ENCODE measurements at places on chromosomes 12 and 14. TPM values are rescaled to one million over a fixed set of nuclear protein-coding genes. Genes with fewer than 3 reads are reported as not detected.

The RFLNA gene
- total RNA-seq: not detected

The KRT3 gene
- total RNA-seq: not detected

The HOXC4 gene
- 3.5 TPM for total RNA-seq

The P2RX2 gene
- not detected for total RNA-seq

The LAG3 gene
- 1.5 TPM for total RNA-seq

The RDH12 gene
- not detected for total RNA-seq

The AHNAK2 gene
- 200 TPM for total RNA-seq

The BATF gene
- not detected for total RNA-seq

The ASPG gene
- not detected for total RNA-seq

The PCED1B gene
- 27.6 TPM for total RNA-seq

The GAPDH gene
- 8,736 TPM for total RNA-seq

The KLHL33 gene
- not detected for total RNA-seq
